Stimulated activated CD8-positive, alpha-beta memory T cell treated with anti-CD3 and anti-CD28 coated beads, Interleukin-15, amount 100 ng/mL, for 4 hours (primary cell): ENCODE measurements at places on chromosomes 3 and 15.

- no peak for DNase-seq
Measured at GRCh38 chr15:90581771-90582352, 52.1 kb downstream of the CRTC3 start.

DNA sequence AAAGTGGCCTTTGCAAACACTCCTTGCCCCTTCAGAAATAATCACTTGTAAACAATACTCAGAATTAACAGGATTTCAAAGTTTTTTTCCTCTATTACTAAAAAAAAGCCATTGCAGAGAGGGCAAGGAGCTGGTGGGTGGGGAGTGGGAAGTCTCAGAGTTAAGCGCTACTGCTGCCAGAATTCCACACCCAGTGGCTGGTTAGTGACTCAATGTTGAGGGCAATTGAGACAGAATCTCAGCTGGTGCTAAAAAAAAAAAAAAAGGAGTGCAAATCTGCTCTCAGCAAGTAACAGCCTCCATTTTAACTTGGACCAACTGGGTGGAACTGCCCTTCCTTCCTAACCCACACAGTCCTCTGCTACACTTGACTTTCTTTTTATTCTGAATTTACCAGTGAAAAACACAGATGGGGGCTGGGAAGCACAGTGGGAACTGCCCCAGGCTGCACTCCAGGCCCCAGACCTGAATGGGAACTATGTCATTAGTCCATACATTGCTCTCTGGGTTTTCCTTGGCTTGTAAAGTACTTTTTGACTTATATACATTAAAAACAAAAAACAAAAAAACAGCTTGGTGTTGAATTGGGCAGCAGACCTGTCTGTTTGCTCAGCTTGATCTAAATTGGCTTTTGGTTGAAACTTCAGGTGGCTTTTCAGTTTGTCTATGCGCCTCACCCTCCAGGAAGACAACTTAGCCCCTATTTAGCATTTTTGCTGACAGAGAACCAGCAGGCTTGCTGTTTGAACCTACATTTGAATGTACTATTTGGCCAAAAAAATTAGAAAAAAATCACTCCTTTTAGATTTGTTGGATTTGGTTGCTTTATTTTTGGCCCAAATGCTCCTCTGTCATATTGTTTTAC lies 357.8 kb upstream of the TBL1XR1 start:
- DNase-seq: no peak

GRCh38 chr15:75673426-75674235 lies 25.9 kb downstream of the SNX33 start:
- DNase-seq: no peak

DNA sequence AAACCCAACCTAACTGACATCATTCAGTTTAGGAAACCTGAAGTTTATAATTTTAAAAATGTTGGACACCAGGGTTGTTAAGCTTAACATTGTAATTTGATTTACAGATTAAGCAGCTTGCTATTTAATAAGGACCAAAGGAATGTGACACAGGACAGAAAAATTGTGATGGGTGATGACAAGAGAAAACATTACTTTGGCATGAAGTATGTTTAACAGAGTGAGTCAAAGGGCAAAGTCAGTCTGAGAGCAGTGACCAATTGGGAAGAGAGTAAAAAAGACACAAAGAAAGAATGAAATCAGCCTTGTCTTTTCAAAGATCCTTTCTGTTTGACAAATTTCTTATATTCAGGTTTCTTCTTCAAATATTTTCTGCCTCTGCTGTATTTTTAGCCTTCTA lies 1301.6 kb downstream of the SI start:
- no peak for DNase-seq

DNA sequence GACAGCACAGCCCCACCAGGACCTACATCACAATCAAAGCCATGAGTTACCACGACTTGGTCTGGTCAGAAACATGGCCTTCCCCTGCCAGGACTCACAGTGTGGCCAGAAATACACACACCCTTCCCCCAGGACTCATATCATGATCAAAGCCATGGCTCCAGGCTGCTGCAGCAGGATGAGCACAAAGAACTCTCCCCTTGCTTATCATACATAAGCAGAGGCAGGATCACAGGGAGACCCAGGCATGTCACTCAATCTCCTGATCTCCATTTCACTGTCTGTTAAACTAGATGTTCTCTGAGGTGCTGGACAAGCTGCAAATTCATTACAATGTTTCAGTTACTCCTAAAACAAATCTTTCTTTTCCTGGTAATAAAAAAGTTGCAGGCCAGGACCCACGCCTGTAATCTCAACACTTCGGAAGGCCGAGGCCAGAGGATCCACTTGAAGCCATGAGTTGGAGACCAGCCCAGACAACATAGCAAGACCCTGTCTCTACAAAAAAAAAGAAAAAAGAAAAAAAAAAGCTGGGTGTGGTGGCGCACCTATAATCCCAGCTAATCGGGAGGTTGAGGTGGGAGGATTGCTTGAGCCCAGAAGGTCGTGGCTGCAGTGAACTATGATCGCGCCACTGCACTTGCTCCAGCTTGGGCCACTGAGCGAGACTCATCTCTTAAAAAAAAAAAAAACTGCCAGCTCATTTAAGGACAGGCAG lies 1.2 kb downstream of the PFKFB4 start:
- no peak for DNase-seq

DNA sequence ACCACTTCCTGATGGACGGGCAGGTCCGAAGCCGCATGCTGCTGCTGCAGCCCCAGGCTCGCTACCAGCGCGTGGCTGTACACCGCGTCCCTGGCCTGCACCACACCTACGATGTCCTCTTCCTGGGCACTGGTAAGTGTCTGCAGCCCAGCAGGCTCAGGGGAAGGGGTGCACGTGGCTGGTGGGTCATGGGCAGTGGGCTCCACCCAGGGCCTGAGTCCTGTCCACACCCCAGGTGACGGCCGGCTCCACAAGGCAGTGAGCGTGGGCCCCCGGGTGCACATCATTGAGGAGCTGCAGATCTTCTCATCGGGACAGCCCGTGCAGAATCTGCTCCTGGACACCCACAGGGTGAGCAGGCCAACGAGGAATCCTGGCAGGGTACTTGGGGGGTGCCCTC lies 8.7 kb downstream of the CIB1 start:
- DNase-seq: no peak
